ENCODE measurements at places on chromosomes 6 and 20.

DNA sequence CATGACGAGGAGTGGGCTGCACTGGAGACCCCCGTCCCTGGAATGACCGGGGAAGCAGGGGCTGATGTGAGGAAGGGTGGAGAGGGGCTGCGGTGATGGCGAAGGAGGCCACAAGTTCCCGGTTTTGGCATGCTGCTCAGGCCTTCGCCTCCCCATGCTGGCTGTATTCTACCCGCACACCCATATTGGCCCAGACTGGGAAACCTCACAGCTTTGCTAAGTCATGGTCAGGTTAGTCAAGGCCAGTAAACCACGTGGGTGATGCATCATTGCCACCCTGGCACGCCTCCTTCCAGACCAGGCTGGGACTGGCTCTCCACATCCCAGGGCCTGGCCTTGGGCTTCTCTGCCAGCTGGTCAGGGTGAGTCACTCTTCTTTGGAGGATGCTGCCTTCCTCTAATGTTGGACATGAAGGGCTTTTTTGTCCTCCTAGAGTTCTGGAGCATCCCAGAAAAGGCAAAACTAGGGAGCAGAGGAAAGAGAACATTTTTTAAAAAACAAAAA lies 53.8 kb downstream of the PCNA start:
- DNase-seq: peak; percentile 21

DNA sequence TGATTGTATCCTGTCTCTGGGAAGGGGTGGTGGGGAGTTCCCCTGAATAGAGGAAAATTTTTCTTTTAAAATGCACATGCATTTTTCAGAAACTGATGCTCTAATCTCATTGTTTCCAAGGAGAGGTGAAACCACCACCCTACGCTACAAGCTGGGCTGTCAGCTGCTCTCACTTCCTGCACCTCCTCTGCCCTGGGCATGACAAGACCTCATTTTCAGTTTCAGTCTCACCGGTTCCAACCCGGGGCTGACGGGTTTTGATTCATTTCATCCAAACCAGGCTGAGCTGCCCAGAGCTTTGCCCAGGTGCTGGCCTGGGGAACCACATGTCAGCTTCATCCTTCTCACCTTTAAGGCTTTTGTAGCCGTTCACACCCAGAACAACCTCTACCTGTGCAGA lies 99.7 kb downstream of the EYA2 start:
- no peak for DNase-seq

DNA sequence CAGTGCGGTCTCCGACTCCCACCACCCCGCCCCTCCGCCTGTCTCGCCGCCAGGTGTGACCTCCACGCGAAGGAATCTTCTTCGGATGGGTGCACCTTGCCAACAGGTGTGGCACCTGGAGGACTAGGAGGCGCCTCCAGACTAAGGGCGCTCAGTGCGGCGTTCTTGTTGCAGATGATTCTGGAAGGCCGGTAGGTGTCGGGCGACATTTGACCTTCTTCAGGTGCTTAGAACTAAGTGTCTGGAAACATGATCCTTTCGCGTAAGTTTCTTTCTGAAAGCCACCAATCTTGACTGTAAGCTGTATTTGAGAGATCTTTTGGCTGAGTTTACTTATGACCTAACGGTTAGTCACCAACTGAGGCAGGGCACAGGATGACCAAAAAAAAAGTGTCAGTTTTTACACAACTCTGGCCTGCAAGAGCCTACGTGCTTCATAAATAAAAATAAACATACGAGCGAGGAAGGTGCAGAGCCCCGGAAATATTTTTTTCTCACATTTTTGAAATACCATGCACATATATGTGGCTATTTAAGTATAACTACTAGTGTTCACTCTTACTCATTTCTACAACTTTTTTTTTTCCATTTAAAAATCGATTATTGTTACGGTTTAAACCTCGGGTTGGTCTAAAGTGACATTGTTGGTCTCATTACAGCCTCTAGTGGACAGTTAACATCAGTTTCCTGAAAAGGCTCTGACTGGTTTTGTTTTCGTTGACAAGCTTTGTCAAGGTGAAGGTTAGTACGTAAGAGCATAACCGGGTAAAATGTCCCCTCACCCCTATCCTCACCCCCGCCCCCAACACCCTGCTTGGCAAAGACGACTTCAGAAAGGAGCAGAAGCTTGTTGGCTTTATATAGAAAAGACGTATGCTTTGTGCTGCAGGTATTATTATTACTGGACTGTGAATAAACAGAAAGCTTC lies 1.6 kb upstream of the ATXN1 start:
- DNase-seq: peak; percentile 77

- DNase-seq: no peak
Measured at GRCh38 chr6:17847203-17847760, 140.2 kb downstream of the KIF13A start.

DNA sequence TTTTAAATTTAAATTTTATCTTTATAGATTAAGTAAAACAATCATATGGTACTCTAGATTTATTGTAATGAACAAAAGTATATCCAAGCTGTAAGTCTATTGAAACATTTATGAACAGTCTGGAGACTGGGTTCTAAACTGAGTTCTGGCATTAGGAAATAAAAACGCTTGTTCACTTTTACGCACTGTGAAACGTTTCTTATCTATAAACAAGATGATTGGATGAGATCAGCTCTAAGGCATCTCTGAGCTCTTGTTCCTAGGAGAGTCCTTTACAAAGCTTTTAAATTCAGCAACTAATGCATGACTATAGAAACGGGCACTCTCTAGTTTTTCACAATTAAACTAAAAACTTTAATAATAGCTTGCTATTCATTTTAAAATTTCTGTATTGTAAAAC lies 6.8 kb downstream of the HUS1B start:
- DNase-seq: no peak

DNA sequence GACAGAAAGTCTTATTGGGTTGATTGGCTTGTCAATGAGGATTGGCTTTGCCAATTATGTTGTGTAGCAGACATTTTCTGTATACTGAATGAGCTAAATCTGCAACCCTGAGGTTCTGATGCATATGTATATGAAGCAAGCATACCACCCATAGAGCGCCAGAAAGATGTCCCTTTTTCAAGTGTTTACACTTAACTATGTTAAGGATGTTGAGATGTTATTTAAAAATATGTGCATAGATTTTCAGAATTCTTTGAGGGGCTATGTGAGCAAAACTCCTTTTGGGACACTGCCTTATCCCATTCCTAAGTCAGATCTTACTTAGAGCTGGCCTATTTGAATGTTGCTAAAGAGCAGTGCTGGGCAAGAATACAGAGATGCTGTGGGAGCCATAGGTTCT lies 1.9 kb downstream of the AIG1 start:
- DNase-seq: no peak

GRCh38 chr6:43203029-43203717 lies 21.2 kb downstream of the CUL9 start:
- no peak for DNase-seq

DNA sequence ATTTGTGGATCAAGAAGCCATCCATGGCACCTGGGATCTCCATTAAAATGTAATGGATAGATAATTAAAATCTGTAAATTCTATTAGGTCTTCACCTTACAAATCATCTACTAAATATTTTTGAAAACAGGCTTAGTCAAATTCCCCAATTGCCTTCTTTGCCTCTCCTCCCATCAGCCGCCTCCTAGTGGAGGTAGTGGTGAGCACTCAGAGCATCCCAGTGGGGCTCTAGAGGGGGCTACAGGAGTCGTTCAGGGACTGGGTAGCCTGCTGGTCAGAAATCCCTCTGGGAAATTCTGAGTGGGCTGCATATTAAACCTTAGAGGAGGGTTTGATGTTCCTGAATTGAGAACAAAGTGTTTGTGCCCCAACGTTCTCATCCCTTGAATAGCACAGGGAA lies 20.8 kb upstream of the PAX1 start:
- no peak for DNase-seq

- no peak for DNase-seq
Measured at GRCh38 chr6:137631323-137631722, 137.1 kb upstream of the OLIG3 start.

DNA sequence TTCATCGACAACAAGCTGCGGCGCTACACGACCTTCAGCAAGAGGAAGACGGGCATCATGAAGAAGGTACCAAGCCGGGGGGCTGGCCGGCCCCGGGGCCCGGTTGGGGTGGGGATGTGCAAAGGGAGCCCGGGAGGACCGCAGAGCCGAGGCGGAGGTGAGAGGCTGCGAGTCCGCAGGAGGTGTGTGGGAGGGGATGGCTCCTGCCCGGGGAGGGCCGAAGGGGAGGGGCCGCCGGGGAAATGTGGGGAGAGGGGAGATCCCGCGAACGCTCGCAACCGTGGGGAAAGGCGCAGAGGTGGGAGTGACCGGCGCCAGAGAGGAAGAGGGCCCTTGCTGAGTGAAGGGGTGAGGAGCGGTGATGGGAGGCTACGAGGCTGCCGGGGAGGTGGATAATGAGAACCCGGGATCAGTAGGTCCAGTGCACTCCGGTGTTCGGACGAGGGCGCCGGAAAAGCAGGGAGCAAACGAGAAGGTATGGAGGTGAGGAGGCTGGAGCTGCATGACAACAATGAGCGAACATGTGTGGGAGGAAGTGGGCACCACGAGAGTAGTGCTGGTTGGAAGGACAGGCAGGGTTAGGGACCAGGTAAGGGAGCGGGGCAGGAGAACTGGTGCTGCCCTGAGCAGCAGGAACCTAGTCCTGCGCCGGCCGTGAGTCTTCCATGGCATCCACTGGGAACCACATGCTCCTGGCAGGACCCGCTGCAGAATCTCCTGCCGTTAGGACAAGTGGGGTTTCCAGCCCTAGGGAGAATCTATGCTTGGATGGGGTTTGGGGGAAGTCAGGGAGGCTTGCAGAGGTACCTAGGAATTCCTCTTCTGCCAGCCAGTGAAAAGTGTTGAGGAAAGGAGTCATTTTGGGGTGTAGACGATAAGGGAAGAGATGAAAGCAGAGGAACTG lies 1.3 kb downstream of the SRF start:
- DNase-seq: peak; percentile 41

DNA sequence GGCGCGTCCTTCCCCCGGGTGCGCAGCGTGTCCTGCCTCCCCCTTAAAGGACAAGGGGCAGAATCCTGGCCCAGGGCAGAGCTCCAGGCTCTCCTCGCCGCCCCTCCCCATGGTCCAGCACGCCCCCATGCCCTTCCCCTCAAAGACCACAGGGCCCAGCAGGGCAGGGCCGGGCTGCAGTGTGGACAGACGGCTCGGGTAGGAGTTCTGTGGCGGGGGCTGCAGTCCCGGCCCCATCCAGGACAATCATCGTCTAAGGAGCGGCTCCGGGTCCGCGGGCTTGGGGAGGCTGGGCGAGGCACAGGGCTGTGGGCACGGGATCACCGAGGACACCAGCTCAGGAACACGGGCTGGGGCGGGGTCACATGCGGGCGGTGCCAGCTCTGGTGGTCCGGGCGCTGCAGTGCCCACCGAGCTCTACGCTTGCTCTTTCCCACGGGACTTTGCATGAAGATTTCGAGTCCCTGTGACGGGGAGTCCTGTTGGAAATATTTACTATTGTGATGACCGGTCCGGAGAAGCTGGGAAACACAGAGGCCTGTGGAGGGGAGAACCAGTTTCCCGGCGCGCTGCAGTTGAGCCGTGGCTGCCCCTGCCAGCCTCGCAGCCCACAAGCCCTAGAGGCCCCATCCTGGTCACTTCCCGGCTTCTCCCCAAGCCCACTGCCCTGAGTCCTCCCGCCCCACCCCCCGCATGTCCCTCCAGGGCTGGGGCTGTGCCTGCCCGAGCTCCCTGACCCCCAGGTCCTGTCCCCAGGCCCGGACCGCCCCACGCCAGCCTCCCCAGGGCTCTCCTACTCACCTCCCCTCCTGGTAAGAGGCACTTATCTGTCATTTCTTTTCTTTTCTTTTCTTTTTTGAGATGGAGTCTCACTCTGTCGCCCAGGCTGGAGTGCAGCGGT lies 20.6 kb downstream of the SLC17A9 start:
- DNase-seq: no peak

- no peak for DNase-seq
Measured at GRCh38 chr6:9503111-9503761, 911.6 kb downstream of the TFAP2A start.

GRCh38 chr6:56862415-56863175 lies 92.3 kb upstream of the BEND6 start:
- DNase-seq: no peak

GRCh38 chr6:72813807-72814596 lies 192.1 kb downstream of the KCNQ5 start:
- DNase-seq: no peak

DNA sequence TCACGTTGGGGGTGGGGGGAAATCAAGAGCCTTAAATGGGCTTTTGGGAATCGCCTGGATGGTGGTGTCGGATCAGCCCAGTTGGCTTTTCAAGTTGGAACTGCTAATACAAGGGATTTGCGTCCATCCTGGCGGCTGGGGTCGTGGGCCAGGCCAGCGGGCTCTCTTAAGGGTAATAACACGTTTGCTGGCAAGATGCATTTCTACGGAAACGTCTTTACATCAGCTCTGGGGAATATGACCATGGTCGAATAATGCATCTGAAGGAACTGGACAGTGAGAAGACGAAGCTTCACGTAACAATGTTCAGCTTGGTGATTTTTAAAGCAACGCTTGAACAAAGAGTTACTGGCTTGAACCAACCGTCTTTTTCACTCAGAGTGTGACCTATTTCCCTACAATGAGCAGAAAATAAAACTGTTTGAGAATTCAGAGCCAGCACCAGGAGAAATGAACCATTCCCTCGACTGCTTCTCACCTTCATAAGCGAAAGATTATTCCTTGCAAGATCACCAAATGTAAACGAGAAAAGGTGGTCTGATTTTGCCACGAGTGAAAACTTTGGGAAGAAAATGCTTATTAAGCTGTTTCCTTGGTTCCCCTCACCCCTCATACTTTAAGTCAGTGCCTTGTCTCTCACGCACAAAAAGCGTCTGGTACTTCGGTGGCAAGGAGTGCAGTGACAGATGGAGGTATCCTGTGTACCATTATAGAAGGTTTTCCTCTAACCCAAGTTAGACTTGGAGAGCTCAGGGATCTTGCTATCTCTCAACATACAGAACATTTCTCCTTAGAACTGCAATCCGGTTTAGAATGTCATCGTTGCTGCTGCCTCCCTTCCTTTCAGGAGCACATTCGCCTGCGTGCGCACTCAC lies 1.4 kb upstream of the MARCKS start:
- peak; percentile 55 for DNase-seq

DNA sequence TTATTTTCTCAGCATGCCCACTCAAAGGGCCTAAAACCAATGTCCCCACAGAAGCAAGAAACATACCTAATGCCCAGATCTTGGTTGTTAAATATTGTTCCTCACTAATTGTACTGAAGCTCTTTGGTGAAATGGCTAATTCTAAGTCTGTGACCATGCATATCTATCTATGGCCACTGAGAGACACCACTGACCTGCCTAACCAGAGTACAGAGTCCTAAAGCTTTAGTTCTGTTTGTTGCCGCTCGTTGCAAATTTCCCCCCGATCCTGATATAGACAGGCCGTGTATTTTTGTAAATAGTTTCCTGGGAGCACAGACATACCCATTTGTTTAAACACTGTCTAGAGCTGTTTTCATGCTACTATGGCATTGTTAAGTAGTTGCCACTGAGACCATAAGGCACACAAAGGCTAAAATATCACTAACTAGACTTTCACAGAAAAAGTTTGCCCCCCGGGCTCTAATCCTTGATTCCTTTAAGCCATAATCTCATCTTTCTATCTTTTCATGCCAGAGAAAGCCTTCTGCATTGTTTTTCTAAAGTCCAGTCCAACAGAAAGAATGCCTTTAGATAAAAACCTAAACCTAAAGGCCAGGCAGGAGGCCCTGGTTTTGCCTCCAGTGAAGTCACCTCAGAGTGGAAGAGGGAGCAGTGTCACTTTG lies 48.7 kb downstream of the DNAAF9 start:
- no peak for DNase-seq

GRCh38 chr6:155455766-155456165 lies at the start of gene NOX3:
Gene NOX3, minus strand, starts transcription at chr6:155455839. Its CDS starts 39 bp downstream, at chr6:155455800.
- DNase-seq: no peak
